ENCODE measurements at places on chromosomes 5 and 9.

GRCh38 chr9:84138541-84138940 is 157.9 kb downstream of the RMI1 start:
- DNase-seq = no peak

DNA sequence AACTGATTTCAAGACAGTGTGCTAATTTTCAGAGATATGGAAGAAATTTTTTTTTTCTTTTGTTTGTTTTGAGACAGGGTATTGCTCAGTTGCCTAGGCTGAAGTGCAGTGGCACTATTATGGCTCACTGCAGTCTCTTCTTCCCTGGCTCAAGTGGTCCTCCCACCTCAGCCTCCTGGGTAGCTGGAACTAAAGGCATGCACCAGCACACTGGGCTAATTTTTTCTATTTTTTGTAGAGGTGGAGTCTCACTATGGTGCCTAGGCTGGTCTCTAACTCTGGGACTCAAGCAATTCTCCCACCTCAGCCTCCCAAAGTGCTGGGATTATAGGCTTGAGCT is 9.9 kb upstream of the TEX48 start:
- no peak for DNase-seq

DNA sequence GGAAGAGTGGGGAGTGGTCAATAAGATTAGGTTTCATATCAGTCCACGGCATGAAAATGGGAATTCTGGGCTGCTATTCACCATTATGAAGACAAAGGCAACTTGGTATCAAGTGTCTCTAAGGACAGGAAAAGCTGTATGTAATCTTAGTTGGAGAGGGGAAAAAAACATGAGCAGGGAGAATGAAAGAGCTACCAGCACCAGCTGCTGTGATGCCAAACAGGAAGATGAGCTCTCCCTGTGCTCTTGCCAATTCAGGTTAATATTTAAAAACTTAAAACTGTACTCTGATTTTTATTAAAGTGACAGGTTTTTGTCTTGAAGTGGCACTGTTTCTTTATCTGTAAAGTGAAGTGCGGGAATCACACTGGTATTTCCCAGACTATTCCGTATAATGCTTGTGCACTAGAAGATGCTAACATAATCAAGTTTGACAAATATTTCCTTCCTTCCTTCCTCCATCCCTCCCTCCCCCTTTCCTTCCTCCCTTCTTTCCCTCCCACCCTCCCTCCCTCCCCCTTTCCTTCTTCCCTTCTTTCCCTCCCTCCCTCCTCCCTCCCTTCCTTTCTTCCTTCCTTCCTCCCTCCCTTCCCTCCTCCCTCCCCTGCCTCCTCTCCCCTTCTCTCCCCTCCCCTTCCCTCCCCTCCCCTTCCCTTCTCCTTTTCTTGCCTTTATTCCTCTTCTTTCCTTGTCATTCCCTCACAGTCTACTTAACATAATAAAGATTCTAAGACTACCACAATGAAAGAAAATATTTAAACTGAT is 1383.0 kb upstream of the C9orf72 start:
- no peak for DNase-seq

DNA sequence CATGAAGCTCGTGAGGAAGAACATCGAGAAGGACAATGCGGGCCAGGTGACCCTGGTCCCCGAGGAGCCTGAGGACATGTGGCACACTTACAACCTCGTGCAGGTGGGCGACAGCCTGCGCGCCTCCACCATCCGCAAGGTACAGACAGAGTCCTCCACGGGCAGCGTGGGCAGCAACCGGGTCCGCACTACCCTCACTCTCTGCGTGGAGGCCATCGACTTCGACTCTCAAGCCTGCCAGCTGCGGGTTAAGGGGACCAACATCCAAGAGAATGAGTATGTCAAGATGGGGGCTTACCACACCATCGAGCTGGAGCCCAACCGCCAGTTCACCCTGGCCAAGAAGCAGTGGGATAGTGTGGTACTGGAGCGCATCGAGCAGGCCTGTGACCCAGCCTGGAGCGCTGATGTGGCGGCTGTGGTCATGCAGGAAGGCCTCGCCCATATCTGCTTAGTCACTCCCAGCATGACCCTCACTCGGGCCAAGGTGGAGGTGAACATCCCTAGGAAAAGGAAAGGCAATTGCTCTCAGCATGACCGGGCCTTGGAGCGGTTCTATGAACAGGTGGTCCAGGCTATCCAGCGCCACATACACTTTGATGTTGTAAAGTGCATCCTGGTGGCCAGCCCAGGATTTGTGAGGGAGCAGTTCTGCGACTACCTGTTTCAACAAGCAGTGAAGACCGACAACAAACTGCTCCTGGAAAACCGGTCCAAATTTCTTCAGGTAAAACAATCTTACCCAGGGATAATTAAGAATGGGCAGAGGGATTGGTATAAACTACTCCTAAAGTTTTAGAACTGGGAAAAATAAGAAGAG is 12.9 kb downstream of the ITGA1 start:
- DNase-seq = peak; percentile 56

DNA sequence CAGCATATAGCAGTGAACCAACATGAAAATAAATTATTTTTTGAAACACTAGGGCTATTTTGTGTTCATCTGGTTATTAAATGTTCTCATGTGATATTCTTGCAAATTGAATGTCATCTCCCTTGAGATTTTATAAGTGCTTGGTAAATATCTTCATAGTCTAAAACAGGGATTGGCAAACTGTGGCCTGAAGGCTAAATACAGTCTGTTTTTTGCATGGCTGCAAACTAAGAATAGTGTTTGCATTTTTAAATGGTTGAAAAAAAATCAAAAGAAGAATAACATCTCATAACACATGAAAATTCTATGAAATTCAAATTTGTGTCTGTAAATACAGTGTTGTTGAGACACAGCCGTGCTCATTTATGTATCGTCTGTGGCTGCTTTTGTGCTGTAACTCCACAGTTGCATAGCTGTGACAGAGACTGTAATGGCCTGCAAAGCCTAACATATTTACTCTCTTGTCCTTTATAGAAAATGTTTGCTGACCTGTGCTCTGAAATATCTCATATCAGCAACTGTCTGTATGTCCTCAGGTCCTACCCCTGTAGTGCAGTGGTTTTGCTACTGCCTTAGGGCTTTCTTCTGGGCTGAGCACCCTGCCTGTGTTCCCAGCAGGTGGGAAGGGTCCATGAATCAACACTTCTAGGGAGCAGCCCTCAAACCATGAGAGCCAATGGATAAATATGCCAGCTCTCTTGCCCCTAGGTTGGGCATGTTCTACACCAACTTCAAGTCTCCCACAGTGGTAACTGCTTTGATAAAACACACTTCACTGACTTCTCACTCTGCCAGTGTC is 41.7 kb upstream of the ARRDC3 start:
- no peak for DNase-seq

- DNase-seq = no peak
These were observed 88.0 kb downstream of the ADAMTS2 start for GRCh38 chr5:179257176-179257682.

GRCh38 chr9:5569409-5569808 is 59.1 kb downstream of the PDCD1LG2 start:
- no peak for DNase-seq

GRCh38 chr5:89036704-89037489 is 153.9 kb upstream of the MEF2C start:
- no peak for DNase-seq

DNA sequence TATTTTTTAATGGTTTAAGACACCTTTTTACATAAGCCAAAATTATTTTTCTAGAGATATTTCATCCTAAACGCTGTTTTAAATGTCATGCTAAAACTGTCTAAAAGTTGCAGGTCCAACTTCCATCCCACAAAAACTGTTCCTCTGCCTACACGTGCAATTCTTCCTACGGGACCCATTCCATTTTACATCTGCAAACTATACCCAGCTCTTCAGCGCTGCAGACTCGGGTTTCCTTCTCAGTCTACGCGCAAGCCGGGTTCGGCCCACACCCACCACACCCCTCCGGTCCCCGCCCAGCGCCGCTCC is 8.7 kb downstream of the RANBP6 start:
- no peak for DNase-seq

- no peak for DNase-seq
These were observed 60.6 kb downstream of the VPS13A start for GRCh38 chr9:77237896-77238295.

- no peak for DNase-seq
These were observed at the start of gene PANK3 for GRCh38 chr5:168578538-168579487. TSS of gene PANK3 (minus strand) at chr5:168579368. CDS start at chr5:168579283, 85 bp downstream.

DNA sequence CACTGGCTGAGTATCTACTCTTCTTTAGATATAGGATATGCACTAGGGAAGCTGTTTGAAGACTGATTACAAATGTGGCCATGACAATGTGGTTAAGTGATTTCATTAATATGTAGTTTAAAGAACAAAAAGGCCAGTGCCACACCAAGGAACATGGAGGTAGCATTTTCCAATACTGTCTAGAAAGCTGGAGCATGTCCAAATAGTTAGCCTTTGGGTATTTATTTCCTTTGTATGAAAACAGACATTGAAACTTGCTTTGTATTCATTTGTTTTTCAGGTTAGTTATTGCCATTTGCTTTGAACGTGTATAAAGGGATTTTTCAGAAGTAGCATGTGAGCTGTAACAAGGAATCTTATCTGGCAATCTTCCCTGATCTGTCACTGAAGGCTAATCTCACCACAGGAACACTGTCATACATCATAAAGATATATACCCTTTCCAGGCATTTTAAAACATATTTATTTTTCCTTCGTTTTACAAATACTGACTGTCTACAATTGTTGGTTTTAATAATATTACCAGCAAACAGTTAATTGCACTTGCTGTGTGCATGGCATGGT is 93.4 kb downstream of the PLPPR1 start:
- no peak for DNase-seq

- DNase-seq = no peak
These were observed 32.5 kb downstream of the HABP4 start for GRCh38 chr9:96482476-96482875.

- DNase-seq = no peak
These were observed 2.9 kb downstream of the KLHL3 start for GRCh38 chr5:137733006-137733405.
